Temporal lobe (tissue), 4 donors: ENCODE measurements at places on chromosomes 2 and 18. TPM values are rescaled to one million over a fixed set of nuclear protein-coding genes. Genes with fewer than 3 reads are reported as not detected.

Gene DNAH7
- 10.3 TPM for total RNA-seq

Gene CNNM4
- 6.4 TPM for total RNA-seq

Gene CYP27A1
- 4.4 TPM for total RNA-seq

Gene TMEM131
- 38.6 TPM for total RNA-seq

Gene APCDD1
- total RNA-seq, result 9.8 TPM

Gene CLEC4F
- total RNA-seq, result not detected

Gene SPAST
- 136 TPM for total RNA-seq

Gene HOXD3
- total RNA-seq, result not detected

Gene C2orf74
- total RNA-seq, result 9.1 TPM

Gene SERPINE2
- 41.1 TPM for total RNA-seq
